ENCODE measurements at places on chromosomes 2 and 18.

GRCh38 chr2:237556773-237557632 lies 9.4 kb upstream of the PRLH start:
- DNase-seq, result no peak

- no peak for DNase-seq
Measured at GRCh38 chr18:5145168-5145825, 51.8 kb downstream of the AKAIN1 start.

GRCh38 chr2:114714313-114714712 lies 271.9 kb downstream of the DPP10 start:
- no peak for DNase-seq

DNA sequence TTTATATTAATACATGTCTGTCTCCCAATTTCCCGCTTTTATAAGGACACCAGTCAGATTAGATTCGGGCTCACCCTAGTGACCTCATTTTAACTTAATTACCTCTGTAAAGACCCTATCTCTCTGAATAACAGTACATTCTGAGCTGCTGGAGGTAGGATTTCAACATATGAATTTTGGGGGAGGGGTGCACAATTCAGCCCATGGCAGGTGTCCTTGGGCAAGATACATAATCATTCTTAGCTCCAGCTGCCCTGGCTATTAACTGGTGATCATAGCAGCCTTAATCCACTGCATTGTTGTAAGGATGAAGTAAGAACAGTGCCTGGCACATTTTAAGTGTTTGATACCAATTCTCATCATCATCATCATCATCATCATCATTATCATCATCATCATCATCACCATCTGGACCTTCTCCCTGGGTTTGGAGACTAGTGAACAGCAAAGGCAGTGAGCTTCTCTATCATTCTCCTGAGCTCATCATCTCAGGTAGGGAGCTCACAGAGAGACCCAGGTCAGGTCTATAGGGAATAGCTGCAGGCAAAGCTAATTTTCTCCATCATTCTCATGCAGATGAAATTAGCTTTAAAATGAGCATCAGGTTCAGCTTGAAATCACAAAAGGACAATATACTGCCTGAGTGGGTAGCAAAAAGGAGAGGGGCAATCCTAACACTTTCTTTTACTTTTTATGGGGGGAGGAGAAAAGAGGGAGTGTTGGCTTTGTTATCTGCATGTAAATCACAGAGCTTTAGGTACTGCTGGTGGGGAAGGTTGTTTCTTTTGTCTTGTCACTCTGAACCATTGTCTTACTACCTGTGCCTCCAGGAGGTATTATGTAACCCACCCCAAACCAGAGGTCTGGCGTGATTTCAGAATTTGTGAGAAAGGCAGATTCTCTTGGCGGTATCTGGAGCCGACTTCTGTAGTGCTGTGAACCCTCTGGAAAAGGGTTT lies 125.5 kb upstream of the SPRED2 start:
- no peak for DNase-seq

DNA sequence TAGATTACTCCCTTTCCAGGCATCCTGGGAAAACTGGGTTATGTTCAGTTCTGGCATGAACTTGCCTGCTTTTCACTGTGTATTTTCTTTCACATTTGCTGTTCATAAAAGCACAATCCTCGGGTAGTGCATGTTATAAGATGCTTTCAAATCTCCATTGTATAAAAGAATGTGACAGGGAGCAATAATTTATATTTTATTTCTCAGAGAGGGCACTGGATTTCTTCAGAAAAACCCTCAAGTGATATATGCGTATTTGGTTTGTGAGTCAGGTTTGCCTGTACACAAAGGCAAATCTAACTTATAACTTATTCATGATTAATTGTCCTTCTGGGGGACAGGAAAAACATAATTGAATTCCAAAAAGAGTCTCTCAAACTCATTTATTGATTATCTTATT lies 440.7 kb upstream of the MMADHC start:
- no peak for DNase-seq

- no peak for DNase-seq
Measured at GRCh38 chr2:46009315-46009714, 287.9 kb upstream of the EPAS1 start.

DNA sequence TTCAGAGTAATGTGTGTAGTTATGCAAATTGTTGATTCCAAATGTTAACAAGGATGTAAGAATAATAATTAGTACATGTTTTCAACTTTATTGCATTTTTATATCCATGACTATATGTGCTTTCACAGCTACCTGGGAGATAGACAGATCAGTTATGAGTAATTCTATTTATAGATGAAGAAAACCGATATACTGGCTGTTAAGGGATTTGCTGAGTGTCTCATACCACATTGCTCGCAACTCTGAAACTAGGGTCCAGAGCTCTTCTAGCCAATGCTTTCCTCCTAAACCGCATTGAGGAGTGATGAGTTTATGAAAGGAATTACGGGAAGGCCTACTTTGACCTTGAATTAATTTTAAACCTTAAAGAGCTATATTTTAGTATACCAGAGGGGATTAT lies 202.3 kb downstream of the MYO3B start:
- DNase-seq, result no peak

- DNase-seq, result no peak
Measured at GRCh38 chr2:105140240-105140568, 101.3 kb upstream of the GPR45 start.

- no peak for DNase-seq
Measured at GRCh38 chr2:179946810-179947615, 60.1 kb downstream of the CWC22 start.

GRCh38 chr2:140600116-140600515 lies 1530.7 kb downstream of the LRP1B start:
- DNase-seq, result no peak

DNA sequence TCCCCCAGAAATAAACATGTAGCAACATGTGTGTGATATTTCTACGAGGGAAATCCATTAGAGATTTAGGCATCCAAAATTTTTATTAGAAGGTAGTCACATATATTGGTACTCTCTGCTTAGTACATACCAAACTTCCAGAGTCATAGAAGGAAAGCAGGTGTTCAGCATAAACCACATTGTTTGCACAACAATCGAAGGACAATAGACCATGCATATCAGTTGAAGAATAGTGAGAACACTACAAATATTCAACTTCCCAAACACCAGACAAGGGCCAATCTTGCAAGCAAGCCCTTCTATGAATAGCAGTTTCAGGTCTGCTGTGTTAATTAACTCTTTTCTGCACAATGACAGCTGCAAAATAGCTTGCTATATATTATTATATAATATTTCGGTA lies 702.2 kb downstream of the ERBB4 start:
- no peak for DNase-seq

GRCh38 chr18:9985641-9986040 lies 71.8 kb downstream of the VAPA start:
- DNase-seq, result no peak

- no peak for DNase-seq
Measured at GRCh38 chr2:85737961-85738360, 15.8 kb upstream of the ATOH8 start.

DNA sequence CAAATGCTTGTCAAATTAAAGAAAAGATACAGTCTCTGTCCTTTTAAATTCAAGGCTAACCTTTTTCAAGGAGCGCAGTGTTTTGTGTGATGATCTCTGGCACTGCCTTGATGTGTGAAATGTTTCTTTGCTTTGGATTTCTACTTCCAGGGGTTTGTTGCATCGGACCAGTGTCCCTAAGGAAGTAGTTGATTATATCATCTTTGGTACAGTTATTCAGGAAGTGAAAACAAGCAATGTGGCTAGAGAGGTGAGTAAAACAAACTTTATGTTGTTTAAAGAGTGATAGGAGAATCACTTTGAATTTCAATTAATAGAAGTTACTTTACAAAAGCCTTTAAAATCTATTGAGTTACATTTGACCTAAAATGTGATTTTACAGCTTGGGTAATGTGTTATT lies 28.8 kb downstream of the HADHB start:
- DNase-seq, result no peak

GRCh38 chr2:159916511-159916910 lies 118.5 kb upstream of the CD302 start:
- no peak for DNase-seq

GRCh38 chr18:26703170-26703930 lies 155.0 kb upstream of the KCTD1 start:
- no peak for DNase-seq

GRCh38 chr2:152716805-152717227 lies 445 bp downstream of the PRPF40A start:
- DNase-seq, result peak; percentile 12

GRCh38 chr2:49262801-49263560 lies 108.7 kb upstream of the FSHR start:
- DNase-seq, result no peak

- DNase-seq, result no peak
Measured at GRCh38 chr2:63893163-63893562, 51.5 kb downstream of the UGP2 start.

DNA sequence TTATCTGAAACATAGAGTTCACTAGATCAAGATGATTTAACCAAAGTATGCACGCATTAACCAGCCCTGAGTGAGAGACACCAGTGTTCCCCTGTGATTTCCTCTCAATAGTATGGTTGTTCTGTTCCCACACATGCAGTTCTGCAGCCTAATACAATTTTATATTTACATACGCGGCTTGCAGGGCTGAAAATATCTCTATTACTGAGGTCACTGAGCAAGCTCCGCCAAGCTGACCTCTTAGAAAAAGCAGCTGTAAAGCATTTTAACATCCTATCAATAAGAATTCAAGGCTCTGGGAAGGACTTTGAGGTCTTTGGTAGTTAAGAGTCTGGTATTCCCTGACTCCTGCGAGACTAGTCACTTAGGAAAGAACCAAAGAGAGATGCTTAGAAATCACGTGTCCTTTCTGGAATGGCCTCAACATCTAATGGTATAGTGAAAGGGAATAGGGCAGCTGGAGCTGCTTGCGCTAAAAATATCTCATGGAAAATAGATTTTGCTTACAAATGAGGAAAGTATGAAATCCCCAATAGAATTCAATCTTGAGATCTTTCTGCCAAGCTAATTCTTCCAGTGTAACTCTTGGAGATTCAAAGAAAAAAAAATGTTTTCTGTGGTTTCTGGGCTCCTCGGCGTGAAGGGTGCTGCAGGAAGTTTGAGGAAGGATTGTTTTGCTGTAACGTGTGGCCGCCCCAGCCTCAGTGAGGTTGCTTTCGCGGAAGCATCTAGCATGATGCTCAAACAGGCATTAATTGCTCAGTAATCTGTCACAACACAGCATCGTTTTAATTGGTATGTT lies 59.2 kb downstream of the DOCK10 start:
- no peak for DNase-seq

DNA sequence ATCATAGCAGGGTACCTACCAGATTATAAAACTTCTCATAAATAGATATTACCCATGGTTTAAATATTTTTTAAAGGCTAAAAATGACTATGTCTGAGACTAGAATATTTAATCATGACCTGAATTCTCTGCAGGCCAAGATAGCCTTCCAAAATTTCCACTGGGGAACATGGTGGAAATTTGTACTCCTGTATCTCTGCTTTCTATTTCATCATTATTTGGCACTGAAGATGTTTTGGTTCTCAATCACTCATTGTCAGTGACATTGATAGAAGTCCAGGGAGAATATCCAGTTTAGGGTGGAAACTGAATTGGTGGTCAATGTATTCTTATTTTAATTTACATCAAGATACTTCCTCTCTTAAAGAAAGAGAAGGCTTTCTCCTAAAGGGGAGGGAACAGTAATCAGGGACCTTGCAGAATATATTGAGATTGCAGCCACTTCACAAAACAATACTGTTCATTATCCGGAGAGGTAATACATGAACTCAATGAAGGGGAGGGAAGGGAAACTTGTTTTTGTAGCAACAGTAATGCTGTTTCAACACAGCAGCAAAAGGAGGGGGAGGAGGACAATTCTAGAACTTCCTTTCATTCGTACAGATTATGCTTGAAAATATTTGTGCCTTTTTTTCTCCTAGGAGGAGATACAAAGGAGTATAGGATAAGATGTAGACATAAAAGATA lies 34.1 kb downstream of the EEF1B2 start:
- DNase-seq, result no peak

DNA sequence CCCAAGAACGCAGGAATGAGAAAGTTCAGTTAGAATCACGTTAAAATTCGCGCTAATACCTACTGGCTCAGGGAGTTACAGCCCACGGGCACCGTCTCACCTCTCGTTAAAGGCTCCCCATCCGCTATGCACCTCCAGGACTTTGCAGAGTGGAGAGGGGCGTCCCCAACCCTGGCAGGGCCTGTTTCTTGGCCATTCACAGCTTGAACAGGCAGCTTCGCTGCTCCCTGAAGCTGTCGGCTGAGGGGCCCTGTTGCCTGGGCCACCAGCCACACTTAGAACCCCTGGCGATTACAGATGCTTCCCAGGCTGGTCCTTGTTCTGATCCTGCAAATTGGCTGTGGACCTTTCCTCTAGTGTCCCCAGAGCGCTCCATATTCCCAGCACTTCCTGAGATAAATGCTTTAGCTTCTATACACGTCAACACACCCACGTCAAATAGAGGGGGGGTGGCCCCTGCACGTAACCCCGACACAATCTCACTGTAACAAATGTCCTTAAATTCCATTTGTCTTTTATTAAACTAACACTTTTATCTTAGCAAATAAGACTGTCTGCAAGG lies 16.8 kb upstream of the SNTG2 start:
- no peak for DNase-seq

DNA sequence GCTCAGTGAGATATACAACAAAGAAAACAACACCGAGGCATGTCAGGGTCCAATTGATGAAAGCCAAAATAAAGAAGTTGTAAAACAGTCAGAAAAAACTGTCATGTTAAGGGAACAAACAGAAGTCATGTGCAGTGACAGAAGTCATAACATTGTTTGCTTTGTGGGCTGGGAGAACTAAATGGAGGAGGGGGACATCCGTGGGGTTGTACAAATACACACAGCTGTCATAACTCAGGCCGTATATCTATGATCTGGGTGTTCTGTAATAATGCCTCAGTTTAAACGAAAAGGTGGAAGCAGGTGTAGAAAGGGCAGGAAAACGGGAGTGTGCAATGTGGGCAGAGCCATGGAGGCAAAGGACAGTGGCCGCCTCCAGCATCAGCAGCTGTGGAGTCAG lies 27.3 kb downstream of the TIMM21 start:
- no peak for DNase-seq

DNA sequence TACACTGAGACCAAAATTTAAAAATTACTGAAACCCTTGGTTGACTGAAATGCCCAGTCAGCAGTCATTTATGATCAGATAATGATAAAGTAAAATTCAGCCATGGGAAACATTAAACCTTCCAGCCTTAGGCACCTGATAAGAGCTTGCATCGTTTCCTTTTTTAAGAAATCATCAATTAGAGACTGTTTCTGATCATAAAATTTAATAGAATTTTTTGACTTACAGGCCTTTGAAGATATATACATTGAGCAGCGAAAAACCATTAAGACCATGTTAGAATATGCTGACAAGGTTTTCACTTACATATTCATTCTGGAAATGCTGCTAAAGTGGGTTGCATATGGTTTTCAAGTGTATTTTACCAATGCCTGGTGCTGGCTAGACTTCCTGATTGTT lies 99.6 kb upstream of the CSRNP3 start:
- DNase-seq, result no peak

GRCh38 chr2:69992310-69993047 lies 31.0 kb upstream of the ASPRV1 start:
- no peak for DNase-seq

- DNase-seq, result no peak
Measured at GRCh38 chr18:58785171-58785805, 79.4 kb upstream of the ZNF532 start.
